T1000 (cell line): ENCODE measurements at places on chromosomes 3 and 15.

DNA sequence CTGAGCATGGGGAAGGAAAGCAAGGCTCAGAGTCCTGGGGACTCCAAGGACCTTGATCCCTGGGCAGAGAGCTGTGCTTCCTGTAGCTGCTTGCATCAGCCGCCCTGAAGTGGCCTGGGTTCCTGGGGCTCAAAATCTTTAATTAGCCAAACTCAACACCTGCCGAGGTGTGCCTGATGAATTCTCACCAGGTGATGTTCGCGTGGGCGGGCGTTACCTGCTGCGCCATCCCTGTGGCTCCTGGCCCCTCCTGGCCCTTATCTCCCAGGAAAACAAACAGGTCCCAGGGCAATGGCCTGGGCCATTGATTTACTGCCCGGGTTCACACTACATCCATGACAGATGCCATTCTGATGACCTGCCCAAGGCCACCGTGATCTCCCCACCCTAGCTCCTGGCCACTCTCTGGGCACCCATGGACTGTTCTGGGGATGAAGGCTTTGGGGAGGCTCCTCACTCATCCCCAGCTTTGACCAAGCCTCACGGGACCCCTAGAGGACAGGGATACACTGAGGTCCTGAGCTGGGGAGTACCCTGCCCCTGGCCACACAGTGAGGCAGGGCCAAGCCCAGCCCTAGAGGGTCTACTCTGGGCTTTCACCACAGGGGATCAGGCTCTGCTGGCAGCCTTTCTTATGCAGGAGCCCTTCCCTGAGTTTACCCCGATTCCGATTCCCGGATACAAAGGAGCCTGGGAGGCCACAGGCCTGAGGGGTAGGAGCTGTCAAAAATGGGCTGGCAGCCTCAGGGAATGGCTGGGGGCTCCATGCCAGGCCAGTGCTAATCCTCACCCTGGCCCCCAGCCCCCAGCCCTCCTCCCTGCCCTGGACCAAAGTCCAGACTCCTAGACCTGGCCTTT lies 5.7 kb downstream of the SLC38A3 start:
- DNase-seq: no peak

DNA sequence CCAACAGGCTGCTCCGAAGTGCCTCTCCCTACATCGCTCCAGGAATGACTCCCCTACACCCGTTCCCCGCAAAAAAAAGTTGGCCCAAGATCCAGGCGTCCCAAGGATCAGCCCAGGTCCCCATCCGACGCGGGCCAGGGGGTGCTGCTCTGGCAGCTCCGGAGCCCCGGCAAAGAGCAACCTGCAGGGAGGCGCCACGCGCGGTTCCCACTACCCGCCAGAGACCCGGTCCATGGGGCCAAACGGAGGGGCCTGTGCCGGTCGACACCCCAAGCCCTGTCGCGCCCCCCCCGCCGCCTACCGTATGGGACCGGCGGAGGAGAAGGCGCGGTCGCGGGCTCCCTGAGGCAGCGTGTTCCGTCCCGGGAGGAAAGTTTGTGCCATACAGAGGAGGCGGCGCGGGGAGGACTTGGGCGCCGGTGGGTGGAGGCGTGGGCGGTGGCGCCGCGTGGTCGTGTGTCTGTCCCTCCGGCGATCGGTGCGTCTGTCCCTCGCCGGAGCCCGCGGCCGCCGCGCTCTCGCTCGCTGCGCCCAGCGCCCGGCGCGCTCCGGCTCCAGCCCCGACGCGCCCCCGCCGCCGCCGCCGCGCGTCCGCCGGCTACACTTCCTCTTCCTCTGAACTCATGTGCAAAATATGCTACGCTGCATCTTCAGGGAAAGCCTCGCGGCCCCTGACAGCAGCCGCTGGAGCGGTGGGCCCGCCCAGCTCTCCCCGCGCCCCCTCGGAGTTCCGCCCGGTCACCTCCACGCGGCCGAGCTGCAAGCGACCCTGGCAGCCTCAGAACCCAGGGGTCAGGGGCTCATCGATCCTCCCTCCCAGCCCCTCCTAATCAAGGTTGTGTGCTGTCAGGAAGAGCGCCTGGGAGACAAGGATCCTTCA lies at the start of gene RFTN1:
TSS of gene RFTN1 (minus strand) at position 559 of the 880 bp plus-strand sequence. CDS start 19,830 bp downstream, outside the sequence.
- DNase-seq: peak; percentile 33

GRCh38 chr15:92749216-92749615 lies 93.6 kb upstream of the FAM174B start:
- DNase-seq: no peak

DNA sequence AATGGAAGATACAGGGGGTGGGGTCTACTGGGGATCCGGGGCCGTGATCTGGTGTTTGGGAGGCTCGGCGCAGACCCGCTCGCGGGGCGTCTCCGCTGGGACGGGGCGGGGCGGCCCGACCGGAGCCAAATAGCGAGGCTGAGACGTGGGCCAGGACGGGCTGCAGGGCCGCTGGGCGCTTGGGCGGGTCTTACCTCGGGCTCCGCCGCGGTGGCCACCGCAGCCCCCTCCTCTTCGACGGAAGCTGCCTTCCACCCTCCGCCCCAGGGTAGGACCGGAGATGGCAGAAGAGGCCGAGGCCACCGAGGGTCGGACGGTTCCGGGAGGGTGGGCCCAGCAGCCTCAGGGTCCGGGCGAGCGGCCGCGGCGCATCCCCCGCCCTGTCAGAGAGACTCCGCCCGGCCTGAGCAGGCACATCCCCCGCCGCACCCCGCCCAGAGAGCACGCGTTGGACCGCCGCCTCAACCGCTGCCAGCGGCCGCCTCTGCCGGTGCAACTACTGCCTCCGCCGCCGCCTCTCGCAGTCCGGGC lies 399 bp downstream of the MYO9A start:
- peak; percentile 77 for DNase-seq

GRCh38 chr3:179881791-179882190 lies 154.9 kb downstream of the PEX5L start:
- DNase-seq: no peak

DNA sequence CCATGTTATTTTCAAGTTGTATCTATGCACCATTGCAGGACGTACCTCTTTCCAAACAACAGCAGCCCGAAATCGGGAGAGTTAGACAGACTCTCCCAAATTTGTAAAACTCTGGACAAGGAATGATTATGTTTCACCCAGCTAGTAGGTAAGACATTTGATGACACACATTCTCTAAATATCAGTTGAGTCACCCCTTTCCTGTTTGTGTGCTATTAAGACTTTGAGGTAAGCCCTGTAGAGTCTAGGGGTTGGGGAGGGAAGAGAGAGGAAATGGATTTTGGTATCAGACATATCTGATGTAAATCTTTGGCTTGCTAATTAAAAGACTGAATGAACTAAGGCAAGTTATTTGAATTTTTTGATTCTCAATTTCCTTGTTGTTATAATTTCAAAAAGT lies 999.0 kb downstream of the TUSC7 start:
- DNase-seq: no peak

GRCh38 chr3:25576831-25577454 lies 87.8 kb downstream of the TOP2B start:
- no peak for DNase-seq

GRCh38 chr3:144051211-144051610 lies 79.6 kb downstream of the DIPK2A start:
- DNase-seq: no peak

DNA sequence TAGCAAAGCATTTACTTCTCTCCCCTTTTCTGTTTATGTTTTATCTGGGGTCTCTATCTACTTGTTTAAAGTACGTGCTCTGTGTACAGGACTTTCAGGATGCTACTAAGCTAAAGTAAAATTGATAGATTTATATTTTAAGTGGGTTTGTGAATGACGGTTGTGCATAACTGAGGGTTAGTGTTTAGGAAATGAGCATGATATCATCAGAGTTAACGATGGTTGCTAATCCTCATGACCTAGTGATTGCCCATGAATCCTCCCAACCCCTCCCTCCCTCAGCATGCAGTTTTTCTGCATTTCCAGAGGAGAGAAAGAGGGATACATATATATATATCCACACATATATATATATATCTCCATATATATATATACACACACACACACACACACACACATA lies 957.2 kb downstream of the TUSC7 start:
- no peak for DNase-seq

DNA sequence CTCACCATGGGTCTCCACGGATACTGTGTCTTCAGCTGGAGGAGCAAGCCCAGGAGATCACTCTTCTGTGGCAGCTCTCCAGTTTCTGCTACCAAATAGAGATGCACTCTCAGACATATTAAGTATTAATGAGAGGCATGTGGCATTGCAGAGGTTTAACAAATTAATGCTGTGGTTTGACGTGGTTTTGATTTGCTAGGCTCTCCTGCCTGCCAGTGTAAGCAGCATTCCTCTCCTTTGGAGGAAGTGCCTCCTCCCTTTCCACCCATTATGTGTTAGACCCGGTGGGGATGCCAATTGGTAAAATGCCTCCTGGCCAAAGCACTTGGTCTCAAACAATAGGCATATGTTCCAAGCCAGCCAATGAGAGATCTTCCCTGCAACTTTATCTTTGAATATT lies 124.8 kb downstream of the MYLK start:
- DNase-seq: no peak

- DNase-seq: no peak
Observed at GRCh38 chr15:92936693-92937092, 36.6 kb downstream of the CHD2 start.

DNA sequence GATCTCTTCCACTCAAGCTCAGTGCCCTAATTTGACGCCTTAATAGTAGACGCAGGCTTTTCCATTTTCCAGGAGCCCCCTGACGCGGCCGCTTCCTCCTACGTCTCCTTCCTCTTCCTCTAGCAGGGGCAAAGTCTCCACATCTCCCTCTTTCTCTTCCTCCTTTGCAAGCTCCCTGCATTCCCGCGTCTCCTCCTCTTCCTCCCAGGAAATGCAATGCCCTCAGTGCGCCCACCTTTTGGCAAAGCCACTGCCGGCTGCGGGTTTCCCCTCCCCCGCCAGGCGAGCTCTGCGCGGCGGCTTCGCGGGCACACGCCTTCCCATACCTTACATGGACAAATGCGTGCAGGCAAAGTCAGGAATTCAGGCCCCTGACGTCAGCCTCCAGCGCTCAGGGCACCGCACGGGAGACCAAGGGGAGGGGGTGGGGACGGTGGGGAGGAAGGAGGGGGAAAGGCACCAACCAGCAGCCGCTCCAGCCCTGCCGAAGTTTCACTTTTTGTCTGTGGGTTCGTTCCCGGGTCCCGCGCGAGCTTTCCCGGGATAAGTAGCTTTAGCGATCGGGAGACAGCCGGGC lies 432 bp upstream of the LPP start:
- DNase-seq: peak; percentile 86

DNA sequence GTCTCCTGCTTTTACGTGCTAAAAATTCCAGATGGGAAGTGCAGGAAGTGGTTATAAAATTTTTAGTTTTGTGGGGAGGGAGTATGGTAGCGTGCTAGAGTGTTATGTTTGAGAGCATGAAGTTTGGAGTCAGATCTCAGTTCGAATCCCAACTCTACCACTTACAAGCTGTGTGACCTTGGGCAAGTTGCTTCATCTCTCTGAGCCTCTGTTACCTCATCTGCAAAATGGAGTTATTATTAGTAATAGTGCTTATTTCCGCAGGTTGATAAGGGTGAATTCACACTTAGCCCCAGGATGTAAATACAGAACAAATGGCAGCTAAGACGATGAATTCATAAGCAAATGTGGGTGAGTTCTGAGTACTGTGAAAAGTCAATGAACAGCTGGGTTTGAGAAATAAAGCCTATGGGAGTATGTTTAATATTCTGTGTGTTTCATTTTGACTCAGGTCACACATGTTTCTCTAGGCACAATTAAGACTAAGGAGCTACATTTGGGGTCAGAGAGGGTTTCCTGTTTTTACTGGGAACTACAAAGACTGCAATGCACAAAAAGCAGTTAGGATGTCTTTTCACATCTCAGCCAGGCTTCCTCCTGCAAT lies 73.1 kb upstream of the FEZF2 start:
- no peak for DNase-seq

GRCh38 chr3:122536632-122537001 lies 21.9 kb upstream of the KPNA1 start:
- DNase-seq: no peak

- no peak for DNase-seq
Observed at GRCh38 chr3:44232407-44232806, 9.3 kb upstream of the TOPAZ1 start.

DNA sequence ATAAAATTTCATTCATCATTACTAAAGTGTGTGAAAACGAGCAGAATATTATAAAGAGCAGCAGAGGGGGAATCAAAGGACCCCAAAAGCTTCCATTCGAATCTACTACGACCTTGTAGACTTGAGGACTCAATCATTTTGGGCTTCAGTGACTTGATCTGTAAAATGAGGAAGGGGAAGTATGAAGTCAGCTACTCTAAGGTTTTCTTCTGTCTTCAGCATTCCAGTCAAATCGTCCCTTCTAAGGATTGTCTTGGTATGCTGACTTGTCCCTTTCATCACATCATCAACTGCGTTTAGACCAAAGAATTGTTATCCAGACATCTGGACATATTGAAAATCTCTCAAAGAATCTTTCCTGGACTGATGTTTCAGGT lies 44.8 kb downstream of the PLD1 start:
- no peak for DNase-seq

DNA sequence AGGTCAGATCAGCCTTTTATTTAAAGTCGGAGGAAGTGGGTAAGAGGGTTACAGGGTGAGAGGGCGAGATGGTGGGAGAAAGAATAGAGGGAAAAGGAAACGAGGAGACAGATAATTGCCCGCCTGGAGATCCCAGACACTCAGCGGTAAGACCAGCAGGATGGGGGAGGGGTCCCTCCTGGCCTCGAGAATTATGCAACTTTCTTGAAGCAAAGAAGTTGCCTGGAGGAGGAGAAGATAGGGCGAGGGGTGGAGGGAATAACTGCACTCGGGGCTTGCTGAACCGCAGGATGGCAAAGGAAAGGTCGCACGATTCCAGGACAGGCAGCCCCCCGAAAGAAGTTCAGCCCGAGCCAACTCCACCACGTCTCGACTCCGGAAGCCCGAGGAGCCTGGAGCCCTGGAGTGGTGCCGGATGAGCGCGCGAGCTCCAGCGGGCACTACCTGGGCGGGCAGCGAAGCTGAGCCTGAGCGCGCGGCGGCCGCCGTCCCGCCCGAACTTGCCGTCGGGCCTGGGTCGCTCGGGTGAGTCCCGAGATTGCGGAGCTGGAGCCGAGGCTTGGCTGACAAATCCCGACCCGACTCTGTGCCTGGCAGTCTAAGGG lies 402 bp downstream of the WWTR1 start:
- DNase-seq: no peak

DNA sequence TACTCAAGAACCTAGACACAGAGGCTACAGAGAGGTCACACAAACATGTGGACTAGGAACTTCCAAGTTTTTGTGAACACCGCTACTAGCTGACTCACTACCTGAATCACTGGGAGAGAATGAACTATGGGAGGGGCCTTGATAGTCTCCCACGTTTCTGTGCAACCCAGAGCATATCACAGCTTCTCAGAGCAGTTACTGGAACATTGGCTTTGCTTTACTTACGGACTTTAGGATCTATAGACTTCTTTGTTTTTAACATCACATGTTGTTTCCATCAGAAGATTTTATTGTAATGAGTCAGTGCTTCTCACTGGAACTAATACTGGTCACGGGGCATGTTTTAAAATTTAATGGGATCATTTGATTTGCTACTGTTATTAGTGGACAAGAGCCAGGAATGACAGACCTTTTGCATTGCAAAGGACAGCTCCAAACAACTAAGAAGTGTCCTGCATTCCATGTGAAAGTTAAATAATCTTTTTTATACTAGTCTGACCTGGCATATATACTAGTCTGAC lies 35.6 kb downstream of the RTP4 start:
- DNase-seq: peak; percentile 67

- no peak for DNase-seq
Observed at GRCh38 chr15:38609097-38609738, 44.6 kb upstream of the RASGRP1 start.

- DNase-seq: no peak
Observed at GRCh38 chr3:108406063-108406660, 104.2 kb downstream of the MYH15 start.
